AG08395 (cell line): ENCODE measurements at places on chromosomes 12 and 14.

DNA sequence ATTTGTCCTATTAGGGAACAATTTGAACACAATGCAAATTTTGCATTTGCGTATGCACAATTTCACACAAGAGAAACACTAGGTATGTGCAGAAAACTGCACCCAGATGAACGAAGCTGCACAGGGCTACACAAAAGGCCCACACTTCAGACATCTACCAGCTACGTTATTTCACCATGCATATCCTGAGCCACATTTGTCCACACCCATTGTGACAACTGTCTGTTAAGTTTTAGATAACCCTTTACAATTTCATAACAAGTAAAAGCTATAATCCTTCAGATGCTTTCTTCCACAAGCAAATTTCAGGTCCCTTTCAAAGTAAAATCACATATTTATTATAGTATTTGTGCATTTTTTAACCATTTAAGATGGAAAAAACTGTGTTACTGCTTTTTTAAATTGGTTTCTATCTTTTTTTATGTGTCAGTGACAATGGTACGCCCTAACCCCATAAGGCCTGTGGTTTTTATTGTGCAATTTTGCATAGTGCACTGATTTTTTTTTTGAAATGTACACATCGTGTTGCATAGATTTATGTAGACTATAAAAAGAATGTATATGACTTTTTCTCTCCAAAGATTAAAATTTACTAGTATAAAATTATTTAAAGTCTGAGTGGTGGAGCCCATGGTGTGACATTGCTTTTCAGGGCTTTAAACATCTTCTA, 87.8 kb upstream of the BTG1 start:
- no peak for DNase-seq

DNA sequence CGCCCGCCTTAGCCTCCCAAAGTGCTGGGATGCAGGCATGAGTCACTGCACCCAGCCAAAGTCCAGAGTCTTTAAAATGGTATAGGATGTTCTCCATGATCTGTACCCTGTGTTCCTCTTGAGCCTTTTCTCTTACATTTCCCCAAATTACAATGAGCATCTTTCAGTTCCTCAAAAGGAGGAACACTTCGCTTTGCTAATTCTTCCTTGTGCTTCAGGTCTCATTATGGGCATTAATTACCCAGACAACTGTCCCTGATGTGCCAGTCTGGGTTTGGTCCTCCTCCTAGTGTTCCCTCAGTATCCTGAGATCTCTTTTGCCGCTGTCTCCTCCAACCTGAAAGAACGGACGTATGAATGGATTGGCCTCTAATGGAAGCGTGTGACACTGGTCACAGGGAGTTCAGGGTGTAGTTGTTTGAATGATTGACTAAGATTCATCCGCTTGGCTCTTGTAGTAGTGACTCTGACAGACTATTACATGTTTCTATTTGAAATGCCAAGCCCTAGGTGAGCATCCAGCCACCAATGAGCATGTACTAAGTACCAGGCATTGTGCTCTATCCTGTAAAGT, 8.2 kb downstream of the PRKCH start:
- DNase-seq, result no peak

- DNase-seq, result peak; percentile 62
Measured at GRCh38 chr12:109949089-109949488, 47.1 kb downstream of the GIT2 start.

- DNase-seq, result no peak
Measured at GRCh38 chr12:2165021-2165420, 112.2 kb downstream of the CACNA1C start.

DNA sequence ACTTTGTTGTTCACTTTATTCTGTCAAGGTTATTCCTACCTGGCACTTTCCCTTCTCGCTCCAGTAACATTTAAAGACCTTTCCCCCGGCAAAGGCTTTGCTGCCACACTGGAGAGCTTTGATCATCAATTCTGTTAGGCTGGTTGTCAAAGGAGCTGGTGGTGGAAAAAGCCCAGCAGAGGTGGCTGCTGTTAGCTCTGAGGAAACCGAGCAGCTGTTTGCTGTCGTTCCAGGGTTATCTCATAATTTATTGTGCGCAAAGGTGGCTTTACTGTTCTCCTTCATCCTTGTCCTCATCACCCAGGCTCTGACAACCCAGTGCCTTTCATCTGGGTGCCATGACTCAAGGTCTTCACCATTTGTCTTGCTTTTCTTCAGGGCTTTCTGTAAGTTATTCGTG, 38.2 kb upstream of the CRADD start:
- no peak for DNase-seq

DNA sequence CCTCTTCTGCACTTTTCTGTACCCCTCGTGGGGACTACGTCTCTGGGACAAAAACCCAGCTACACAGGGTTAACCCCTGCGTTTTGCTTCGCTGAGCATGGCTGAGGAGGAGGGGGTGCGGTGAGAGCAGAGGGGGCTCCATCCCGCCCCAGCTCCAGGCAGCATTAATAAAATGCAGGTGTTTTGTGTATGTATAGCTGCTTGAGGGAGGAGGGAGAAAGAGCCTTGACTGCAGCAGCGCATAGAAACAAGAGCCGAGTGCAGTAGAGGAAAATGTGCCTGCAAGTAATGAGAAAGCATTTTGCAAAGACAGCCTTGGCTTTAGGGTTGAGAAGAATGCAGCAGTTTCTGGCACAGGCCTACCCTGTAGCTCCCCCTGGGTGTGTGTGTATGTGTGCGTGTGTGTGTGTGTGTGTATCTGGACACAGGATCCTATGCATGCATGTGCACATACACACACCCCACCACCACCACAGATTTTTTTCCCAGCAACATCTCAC, 103.9 kb downstream of the ZFP36L1 start:
- DNase-seq, result peak; percentile 38

DNA sequence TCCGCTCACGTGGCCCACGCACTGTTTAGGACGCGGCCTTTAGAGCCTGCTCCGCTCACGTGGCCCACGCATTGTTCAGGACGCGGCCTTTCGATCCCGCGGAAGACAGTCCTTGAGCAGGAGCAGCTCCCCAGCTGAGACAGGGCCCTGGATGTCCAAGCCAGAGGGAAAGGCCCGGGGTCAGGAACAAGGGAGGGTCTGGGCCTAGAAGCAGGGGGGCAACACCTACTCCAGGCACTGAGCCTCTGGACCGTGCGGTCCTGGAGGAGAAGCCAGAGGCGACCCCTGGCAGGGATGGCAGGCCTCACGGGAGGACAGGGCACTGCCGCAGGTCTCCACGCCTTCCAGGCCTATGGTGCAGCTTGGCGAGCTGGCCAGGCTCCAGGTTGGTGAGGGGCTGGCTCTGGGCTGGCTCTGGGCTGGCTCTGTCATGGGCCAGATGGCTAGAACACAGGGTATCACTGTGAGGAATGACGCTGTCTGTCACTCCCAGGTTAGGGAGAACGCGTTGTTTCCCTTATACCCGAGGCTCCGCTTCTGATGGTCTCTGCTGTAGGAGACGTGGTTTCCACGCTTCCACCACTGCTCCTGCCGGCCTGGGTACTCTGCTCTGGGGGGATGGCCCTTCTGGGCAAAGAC, 341.7 kb downstream of the TMEM121 start:
- DNase-seq, result no peak

GRCh38 chr14:68135566-68135965, 316.0 kb downstream of the RAD51B start:
- DNase-seq, result peak; percentile 39

DNA sequence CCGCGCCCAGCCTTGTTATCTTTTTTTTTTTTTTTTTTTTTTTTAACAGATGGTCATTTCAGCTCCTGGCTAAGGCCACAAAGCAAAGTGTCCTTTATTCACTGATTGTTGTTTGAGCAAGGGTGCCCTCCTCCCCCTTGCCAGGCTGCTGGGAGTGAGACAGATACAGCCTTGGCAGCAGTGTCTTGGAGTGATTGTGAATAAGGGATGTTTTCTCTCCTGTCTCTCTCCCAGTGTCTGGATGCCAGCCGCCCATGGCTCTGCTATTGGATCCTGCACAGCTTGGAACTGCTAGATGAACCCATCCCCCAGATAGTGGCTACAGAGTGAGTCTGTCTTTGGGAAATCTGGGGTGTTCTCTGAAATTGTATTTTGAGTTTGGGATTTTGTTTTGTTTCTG, 28.7 kb downstream of the FNTB start:
- no peak for DNase-seq

DNA sequence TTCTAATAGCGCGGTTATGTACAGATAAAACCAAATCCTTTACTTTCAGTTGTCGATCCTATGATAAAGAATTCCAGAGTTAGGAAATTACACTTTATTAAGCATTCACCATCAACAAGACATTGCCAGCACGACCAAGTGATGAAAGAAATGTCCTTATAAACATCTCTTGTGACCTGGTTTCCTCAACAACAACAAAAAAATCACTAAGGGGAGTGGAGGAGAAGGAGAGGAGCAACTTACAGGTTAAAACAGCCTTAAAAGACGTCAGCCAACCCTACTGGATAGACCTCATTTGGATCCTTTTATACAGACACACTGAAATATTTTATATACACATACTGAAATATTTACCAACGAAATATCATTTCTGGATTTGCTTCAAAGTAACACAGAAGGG, 22.8 kb downstream of the SART3 start:
- DNase-seq, result no peak

DNA sequence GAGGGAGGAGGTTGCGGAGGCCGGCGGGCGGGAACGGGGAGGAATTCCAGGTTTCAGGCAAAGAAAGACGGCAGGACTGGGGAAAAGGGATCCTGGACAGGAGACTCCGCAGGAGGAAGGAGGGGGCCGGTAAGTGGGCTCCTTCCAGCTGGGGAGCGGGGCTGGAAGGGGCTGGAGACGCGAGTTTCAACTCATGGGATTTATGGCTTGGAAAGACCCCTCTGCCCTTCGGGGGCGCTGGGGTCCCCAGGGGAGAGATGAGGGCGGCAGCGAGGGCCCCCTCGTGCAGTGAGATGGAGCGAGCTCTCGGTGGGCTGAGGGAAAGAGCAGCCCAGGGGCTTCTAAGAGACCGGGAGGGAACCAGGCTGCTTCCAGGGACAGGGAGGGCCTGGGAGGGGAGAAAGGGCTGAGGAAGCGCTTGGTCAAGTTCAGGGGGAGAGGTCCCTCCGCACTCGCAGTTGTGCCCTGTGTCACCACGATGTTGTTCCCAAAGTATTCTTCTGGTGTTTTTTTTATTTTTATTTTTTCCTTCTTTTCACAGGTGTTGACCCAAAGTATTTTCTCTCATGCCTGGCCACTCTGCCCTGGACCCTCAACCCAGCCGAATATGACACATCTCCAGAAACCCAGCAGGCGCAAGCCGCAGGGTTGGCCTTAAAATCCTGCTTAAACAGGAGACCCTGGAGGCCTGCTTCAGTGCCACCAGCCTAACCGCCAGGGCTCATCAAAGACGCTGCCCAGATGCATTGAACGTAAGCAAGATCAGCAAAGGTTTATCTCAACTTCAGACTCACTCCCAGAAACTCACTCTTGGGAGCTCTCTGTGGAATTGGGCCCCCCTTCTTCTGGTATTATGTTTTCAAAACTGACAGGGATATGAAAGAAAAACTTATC, 16.1 kb downstream of the TNFAIP2 start:
- no peak for DNase-seq

GRCh38 chr14:28635387-28635786, 131.2 kb upstream of the FOXG1 start:
- no peak for DNase-seq

- no peak for DNase-seq
Measured at GRCh38 chr14:104571246-104571645, 8.3 kb upstream of the C14orf180 start.

GRCh38 chr14:20799892-20800544, 2.6 kb downstream of the RNASE1 start:
- DNase-seq, result no peak

GRCh38 chr12:75917715-75918114, 113.9 kb downstream of the PHLDA1 start:
- DNase-seq, result no peak
